ENCODE measurements at places on chromosomes 3 and 15.

- peak; percentile 76 for DNase-seq
These were observed 51.1 kb downstream of the PSMD6 start for GRCh38 chr3:63972196-63972595.

GRCh38 chr3:26308454-26308853 is 314.1 kb upstream of the LRRC3B start:
- DNase-seq, result no peak

DNA sequence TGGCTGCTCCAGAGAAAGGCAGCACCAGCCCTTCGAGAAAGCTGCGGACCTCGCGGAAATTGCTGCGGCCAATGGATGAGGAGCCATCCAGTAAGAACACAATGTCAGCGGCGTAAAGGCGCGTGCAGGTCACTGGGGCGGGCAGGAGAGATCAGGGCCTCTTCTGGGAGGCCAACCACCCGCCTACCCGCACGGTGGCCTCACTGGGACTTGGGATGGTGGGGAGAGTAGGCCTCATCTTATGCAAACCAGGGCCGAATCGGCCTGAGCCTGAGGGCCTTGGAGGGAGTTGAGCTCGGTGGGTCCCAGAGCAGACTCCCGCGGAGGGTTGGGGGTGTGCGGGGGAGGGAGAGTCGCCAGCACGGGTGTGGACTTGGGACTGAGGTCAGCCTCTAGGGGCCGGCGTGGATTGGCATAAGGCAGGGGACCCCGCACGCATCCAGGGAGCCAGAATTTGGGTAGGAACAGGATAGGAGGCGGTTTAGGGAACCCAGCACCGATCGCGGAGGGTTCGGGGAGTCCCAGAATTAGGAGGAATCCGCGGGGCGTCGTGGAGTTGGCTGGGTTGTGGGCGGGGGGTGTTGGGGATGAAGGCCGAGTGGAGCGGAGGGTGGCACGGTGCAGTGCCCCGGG is 596 bp downstream of the COL7A1 start:
- DNase-seq, result no peak

DNA sequence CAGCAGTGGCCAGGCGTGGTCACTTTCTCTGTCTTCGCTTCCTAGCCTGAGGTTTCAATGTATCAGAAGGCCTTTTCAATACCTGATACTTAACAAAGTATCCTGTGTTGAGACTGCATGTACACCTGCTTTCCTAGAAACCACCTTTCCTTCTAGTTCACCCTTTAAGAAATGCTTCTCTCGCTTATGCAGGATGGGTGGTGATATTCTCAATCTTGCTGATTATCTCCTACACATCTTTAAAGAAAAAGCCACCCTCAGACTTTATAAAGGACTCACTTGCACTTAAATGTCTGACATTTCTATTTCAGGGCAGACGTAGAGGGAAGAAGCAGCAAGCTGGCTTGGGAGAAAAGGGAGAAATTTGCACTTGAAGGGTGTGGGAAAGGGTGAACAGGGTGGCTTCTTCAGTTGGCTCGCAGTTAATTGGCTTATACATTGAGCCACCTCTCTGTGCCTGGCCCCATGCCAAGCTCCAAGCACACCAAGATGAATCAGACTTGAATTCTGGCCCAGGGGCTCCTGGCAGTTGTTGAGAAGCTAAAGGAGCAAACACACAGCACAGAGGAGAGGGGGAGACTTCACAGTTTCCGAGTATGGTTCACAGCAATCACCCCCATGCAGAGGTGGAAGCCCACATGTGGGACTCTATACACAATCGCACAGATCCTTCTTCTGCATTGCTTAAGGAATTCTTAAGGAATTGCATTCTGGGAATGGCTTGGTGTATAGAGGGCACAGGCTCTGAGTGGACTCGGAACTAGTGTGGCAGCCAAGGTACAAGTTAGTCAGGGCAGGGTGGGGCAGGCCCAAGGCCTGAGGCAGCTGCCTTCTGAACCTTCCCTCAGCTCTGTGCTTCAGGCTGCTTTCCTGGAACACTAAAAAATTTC is 1.3 kb downstream of the ARL6IP5 start:
- peak; percentile 96 for DNase-seq

GRCh38 chr15:40239404-40239692 is 485 bp downstream of the PAK6 start:
- no peak for DNase-seq

GRCh38 chr15:69424748-69425413 is 10.7 kb downstream of the KIF23 start:
- DNase-seq, result peak; percentile 12

Measured in astrocyte of the spinal cord (primary cell).